Skin of body (tissue), 3 donors: ENCODE measurements at places on chromosomes 4 and X.

- DNase-seq: no peak
Measured at GRCh38 chrX:39459952-39460351, 637.8 kb downstream of the BCOR start.

GRCh38 chr4:173508386-173509035 is 21.5 kb downstream of the HAND2 start:
- no peak for DNase-seq

DNA sequence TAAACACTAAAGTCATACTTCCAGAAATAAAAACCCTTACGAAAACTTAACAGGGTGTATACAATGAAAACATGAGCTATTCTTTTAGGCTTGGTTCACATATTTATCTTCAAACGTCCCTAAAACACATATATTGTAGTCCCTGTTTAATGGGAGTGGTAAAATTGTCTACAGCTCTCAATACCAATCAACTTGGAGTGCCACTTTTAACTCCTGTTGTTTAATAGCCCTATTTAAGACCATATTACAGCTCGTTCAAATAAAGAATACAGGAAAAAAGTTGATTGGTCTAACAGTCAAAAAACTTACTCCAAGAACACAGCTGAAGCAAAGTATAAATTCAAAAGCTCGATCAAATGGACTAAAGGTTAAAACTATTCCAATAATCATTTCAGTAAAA is 3.9 kb downstream of the UBE2D3 start:
- DNase-seq: no peak

DNA sequence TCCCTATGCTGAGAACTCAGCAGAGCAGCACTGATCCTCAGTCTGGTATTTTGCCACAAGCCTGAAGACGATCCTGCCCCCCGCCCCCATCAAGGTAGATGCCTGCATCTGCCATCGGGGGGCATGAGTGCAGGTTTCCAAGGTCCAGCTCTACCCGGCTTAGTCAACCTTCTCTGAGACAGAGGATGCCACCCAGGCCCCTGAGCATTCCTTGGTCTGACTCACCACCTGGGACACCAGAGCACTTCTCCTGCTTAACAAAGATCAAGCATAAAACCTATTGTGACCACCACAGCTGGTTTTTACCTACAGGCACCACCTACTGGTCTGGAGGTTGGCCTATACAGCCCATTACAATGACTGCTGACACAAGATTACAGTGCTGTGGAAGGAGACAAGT is 1168.1 kb downstream of the PCDH19 start:
- DNase-seq: no peak

- DNase-seq: no peak
Measured at GRCh38 chr4:86279293-86279960, 80.4 kb downstream of the MAPK10 start.

GRCh38 chr4:107210450-107211239 is 174.5 kb upstream of the DKK2 start:
- DNase-seq: no peak

DNA sequence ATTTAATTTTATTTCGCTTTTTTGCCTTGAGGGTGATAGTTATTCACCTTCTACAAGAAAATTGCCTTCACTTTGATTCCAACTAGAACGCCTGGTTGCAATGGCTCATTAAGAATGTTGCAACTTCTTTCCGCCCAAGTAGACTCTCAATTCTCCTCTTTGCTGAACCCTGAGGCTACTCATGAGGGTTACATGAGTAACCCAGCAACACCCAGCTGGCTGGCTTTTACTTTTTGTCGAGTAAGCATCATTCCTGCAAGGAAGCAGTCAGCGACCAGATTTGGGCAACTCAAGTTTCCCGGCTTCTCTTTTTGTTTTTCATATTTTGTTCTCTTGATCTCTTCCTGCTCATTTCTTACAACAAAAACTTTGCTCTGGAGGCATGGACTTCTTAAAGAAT is 495.4 kb downstream of the PACRGL start:
- no peak for DNase-seq

DNA sequence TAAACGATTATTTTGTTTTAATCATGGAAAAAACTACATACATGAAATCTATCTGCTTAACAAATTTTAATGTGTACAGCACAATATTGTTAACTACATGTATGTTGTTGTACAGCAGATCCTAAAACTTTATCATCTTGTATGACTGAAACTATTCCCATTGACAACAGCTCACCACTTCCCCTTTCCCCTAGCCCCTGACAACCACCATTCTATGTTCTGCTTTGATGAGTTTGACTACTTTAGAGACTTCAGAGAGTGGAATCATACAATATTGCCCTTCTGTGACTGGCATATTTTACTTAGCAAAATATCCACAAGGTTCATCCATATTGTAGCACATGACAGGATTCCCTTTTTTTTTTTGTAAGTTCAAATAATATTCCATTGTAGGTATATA is 185.9 kb downstream of the CFAP299 start:
- no peak for DNase-seq

DNA sequence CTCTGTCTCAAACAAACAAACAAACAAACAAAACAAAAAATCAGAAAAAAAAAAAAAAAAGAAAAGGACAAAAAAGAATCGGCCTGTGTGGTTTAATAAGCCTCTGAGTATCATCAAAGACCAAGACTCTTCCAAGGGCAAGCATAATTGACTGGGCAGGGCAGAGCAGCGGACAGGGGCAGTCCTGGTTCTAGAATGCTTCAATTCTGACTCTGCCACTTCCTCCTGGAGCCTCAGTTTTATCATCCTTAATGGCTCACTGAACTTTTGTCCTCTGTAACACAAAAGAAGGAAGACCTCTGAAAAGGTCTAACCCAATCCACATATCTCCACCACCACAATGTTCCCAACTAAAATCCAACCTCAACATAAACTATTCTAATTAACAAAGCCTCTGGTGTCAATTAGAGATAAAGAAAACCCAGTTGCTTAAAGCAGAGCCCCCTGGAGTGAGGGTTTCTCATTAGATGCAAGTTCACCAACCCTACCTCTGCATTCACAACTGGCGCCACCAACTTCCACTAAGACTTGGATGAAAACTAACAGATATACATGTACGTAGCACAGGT is 51.7 kb downstream of the TBC1D9 start:
- DNase-seq: no peak

DNA sequence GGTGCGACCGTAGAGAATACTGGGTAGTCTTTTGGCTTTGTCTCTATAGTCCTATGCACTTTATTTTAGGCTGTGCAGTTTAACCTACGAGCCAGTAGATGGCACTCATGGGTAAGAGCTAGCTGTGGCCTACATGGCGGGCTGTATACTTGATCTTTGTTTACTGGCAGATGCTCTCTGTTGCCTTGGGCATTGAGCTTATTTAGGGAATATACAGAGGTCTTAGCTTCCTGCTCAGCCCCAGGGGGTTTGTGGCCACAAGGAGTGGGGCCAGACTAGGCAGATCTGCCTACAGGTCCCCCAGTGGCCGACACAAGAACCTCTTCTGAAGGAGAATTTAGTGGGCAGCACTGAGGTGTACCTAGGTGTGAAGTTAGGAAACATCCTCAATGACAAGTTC is 227.6 kb upstream of the HDX start:
- DNase-seq: peak; percentile 29

DNA sequence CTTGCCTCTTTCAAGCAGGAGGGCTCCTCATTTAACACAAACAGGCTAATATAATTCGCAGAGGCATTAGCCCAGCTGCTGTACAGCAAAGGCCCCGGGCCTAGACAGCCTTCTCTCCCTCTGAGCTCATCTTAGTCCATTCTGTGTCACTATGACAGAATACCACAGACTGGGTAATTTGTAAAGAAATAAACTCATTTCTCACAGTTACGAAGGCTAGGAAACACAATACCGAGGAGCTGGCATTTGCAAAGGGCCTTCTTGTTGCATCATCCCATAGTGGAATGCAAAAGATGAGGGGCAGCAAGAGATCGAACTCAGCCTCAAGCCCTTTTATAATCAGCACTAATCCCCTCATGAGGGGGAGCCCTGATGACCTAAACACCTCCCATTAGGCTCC is 48.5 kb downstream of the TSPAN5 start:
- DNase-seq: no peak

GRCh38 chrX:71640002-71640401 is 21.7 kb upstream of the CXCR3 start:
- no peak for DNase-seq

- no peak for DNase-seq
Measured at GRCh38 chr4:41307638-41308037, 50.9 kb downstream of the UCHL1 start.

GRCh38 chr4:7981738-7982394 is 42.2 kb upstream of the AFAP1 start:
- DNase-seq: no peak

DNA sequence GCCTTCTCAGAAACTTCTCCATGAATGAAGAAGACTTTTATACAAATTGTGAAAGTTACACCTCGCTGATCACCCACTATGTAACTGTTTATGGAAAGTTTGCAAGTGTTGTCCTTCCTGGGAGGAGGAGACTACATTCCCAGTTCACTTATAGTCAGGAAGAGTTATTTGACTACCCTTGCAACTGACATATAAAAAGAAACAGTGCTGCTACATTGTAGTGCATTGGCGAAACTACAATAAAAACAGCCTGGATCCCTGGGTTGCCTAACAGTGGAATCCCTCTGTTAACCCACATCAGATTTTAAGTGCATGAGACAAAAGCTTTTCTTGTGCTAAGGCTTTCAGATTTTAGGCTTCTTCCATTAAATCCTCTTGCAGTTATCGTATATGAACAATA is 30.4 kb downstream of the MAGEB10 start:
- DNase-seq: no peak

DNA sequence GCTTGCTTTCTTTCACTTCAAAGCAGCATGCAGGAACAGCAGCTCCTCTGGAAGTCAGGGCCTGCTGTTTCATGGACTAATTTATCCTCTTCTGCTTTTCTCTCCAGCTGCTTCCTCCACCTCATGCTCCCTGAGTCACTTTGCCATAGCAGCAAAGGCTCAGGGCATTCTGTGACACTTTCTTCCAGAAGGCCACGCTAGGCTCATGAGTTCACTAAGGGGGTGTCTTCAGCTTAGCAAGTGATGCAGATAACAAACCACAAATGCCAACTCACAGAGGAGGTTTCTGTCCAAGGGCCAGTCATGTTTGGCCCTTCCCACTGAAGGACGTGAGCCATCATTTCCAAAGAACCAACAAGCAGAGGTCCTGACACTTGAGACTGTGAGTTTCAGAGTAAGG is 200.2 kb downstream of the ADGRA3 start:
- DNase-seq: no peak

DNA sequence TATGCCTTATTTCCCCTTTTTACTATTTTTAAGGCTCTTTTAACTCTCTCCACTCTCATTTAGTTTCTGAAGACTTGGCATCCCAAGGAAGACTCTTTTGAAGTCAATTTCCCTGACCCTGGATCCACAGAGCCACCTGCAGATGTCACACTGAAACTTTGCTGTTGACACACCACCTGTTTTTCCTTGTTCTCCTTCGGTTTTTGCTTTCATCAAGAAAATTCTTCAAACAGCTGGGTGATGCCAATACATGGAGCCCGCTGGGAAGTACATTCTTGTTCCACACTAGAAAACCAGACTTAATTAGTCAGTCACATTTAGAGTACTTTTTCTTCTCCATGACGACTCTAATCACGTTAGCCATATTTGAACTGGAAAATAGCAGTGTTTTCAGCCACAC is 293.9 kb downstream of the PDGFC start:
- no peak for DNase-seq
